ENCODE measurements at places on chromosomes 1 and 21.

GRCh38 chr1:248828845-248829244 is 3.1 kb upstream of the SH3BP5L start:
- no peak for DNase-seq

- DNase-seq, result no peak
Measured at GRCh38 chr1:30730346-30731108, 7.1 kb upstream of the MATN1 start.

DNA sequence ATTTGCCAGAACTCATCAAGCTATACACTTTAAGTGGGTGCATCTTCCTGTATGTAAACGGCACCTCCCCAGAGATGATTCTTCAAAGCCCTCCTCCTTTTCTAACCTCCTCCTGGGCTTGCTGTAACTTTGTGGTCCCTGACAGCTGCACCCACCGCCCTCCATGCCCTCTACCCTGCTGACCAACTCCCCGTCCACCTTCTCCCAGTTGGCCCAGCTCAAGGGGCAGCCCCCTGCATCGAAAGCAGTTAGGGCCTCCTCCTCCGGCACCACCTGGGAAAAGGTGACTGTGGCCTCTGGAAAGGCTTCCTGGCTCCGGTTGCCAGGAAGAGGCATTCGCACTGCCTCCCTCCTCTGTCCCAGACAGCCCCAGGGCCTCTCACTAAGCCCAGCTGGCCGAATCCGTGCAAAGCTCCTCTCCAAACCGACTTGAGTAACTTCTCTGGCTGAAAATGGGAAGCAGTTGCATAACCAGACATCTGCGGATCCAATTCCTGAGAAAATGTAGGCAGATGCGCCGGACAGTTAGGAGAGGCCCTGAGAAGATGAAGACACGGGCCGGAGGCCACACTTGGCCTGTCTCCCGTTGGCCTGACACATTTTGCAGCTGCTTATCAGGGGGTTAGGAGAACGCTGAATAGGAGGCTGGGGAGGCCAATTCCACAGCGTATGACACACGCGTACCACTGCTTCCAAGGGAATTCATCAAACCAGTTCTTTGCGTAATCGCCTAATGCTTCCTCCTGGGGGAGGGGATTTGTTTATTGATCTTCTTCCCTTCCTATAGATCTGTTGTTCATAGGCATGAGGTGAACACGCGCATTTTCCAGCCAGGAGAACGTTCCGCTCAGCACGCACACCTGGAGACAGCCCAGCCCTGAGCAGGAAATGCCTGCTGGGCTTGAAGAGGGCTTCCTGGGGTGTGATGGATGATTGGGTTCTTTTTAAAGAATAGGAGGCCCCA is 48.7 kb upstream of the COL6A2 start:
- no peak for DNase-seq

GRCh38 chr21:30881480-30881879 is at the start of gene KRTAP11-1:
Gene KRTAP11-1 (minus strand): TSS chr21:30881580. CDS start chr21:30881524, 56 bp downstream.
- DNase-seq, result no peak

GRCh38 chr1:208681878-208682663 is 437.9 kb upstream of the PLXNA2 start:
- no peak for DNase-seq

DNA sequence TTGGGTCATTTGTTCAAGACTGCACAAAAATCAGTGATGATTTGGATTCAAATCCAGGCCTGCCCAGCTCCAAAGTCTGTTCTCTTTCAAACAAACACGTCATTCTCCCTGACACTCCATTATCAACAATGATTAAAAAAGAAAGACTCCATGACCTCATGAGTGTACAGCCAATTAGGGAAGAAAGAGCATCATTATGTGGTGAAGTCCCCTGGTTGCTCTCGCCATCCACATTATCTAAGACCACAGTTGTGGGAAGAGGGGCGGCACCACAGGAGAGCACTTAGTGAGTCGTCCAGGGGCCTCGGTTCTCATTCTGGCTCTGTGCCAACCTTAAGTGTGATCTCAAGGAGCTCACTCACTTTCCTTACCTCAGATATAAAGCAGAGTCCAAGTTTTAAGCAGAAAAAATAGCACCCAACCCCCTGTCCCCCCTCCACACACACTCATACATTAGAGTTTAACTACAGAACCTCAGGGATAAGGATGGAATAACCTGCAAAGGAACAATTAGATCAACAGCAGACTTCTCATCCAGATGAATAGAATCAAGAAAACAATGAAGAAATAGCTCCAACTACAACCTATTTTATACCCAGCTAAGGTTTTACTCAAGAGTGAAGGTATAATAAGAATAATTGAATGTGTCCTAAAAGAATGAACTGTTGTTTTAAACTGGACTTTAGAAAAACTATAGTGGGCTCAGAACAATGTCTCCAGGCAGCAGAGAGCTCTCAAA is 47.8 kb downstream of the COL6A1 start:
- DNase-seq, result no peak

DNA sequence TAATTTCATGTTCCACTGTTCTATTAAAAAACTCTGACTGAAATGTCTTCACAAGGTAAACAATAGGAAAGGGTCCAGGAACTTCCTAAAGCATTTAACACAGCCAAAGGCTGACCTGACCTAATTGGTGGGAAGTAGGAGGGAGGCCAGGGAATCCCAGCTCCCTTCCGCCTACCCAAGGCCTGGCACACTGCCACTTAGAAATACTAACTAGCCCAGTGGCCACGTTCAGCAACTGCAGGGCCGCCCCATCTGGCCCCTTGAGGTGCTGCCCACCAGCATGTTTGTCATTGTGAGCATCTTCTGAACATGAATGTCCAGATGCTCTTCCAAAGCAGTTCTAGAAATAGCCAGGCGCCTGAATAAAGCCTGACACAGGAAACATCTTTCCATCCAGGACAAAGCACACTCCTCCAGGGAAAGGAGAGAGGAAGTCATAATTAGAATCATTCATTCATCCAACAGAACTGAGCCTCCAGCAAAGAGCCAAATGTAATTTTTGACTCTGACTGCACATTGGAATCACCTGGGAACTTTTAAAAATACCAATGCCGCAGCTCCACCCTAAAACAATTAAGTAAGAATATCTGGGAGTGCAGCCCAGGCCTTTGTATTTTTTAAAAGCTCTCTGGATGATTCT is 44.6 kb upstream of the BCL9 start:
- peak; percentile 60 for DNase-seq

DNA sequence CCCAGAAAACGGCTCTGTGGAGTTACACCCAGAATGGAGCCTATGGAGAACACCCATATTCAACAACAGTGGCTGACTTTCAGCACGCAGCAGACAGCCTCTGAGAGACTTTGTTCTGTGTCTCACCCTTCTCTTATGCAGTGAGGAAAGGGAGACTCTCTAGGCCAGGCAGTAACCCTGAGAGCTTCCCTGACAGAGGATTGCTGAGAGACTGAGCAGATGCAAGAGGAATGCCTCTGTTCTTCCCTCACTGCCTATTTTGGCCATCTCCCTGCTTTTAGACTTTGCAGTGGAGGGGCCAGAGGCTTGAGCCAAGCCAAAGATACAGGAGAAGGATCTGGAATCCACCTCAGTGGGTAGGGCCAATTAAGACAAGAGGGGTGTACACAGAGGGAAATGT is 41.8 kb upstream of the SLC16A1 start:
- DNase-seq, result no peak

- no peak for DNase-seq
Measured at GRCh38 chr1:115296981-115297380, 41.1 kb downstream of the NGF start.

- DNase-seq, result no peak
Measured at GRCh38 chr1:17658837-17659236, 96.3 kb upstream of the ACTL8 start.

DNA sequence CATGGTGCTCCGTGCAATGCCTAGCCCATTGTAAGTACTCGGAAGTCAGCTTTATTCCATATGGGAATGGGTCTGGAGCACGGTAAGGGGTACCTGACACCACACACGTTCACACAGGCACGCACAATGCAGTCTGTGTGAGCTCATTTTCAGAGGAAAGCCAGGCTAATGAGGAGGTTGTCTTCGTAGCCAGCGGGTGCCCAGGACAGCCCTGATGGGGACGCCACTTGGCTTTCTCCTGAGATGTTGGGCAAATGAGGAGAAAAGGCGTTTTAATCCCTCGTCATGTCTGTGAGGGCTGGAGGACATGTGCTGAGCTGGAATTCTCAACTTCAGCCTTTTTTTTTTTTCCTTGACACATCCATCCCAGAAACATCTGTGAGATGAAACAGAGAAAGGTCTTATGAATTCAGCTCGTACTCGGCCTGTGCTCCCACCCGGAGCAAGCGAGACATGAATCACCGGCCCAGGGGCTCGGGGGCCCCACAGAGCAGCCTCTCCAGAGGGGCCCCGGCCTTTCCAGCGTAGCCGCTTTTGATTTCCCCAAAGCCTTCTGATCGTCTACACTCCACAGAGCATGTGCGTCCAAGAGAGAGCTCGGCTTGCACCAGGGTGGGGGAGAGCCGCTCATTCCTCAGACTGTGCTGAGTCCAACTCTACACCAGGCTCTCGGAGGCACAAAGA is 125.1 kb downstream of the EPHB2 start:
- no peak for DNase-seq

DNA sequence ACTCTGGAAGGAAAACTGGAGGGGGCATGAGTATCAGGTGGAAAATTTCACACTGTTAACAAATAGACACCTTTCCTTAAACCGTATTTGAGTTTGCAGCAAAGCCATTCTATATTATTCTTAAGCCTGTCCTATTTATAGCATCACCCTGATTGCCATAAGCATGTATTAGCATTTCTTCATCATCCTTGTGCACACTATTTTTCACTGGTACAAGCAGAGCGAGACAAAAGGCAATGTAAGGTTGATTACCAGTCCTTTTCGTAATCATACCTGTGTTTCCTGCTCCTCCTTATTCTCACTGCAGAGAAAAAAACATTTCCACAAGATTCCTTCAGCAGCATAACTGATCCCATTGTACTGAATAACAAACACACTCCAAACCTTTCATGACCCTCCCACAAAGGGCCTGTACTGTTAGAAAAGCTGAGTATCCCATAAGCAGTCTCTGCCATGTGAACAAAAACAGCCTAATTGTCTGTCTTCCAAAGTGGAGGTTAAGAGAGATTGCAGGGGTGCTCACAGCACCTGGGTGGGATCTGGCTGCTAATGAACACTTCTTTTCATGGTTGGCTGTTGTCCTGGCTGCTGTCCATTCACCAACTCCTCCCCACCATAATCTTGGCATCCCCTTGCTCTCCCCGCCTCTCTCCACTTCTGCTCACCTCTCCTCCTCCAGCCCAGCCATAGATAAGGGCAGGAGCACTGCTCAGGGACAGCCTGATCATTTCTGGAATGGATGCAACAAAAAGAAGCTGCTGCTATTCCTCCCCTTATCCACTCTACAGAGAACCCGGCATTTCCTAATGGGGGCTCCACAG is 30.4 kb downstream of the VTCN1 start:
- no peak for DNase-seq

DNA sequence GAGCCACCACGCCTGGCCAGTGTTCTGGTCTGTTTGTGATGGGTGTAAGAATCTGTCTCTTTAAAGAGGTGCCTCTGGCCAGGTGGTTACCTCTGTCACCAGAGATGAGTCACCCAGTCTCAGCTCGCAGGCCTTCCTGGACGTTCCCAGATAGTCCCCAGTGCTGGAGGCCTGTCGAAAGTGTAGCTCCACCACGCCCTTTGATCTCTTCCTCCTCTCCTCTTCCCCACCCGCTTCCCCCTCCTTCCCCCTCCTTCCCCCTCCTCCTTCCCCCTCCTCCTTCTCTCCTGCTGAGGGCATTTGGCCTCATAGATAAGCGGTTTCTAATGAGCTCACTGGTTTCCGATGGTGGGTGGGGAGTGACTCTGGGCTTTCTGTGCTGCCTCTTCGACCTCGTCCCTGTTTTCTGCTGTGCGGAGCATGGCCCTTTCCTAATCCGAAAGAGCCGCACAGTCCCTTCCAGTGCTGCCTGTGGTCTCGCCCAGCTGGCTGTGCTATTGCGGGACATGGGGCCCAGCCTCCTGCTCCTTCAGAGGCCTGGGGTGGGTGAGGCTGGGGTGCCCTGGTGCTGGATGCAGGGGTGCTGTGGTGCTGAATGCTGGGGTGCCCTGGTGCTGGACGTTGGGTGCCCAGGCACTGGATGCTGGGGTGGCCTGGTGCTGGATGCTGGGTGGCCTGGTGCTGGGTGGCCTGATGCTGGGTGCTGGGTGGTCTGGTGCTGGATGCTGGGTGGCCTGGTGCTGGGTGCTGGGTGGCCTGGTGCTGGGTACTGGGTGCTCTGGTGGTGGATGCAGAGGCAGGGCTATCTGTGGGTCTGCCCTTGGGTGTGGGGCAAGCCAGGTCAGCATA is 19.2 kb downstream of the AGPAT3 start:
- peak; percentile 95 for DNase-seq

- DNase-seq, result no peak
Measured at GRCh38 chr1:46533179-46533864, 18.1 kb downstream of the KNCN start.

- DNase-seq, result no peak
Measured at GRCh38 chr1:198620218-198620617, 18.6 kb upstream of the PTPRC start.

- no peak for DNase-seq
Measured at GRCh38 chr1:8022395-8023286, 3.5 kb downstream of the ERRFI1 start.

DNA sequence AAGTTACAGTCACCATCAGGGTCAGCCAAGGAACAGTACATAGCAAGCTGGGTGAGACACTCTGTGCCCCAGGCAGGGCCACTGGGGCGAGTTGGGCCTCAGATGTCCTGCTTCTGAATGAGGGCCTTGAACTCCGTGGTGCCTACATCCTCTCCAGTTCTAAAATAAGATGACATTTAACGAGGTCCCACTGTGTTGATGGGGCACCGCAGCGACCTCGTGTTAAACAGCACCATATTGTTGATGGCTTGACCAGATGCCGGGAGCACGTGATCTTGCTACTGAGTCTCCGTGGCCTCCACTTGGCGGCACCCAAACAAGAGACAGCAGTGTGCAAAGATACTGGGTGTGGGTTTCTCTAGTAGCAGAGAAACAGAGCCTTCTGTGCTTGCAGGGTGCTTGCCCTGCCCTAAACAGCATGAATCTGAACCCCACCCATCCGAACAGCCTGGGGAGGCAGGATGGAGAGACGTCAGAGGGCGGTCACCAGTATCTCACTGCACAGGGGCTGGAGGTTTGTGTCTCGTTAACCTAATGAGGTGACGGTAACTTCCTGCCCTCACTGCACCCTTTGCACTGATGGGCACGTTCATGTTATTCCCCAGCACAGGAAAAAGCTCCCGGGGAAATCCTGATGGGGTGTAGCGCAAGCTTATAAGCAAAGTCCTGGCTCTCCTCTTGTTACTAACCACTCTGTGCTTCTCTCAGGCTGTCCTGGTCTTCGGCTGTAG is 324.4 kb downstream of the AJAP1 start:
- DNase-seq, result no peak

- peak; percentile 86 for DNase-seq
Measured at GRCh38 chr1:40153073-40153770, 8.0 kb upstream of the RLF start.

DNA sequence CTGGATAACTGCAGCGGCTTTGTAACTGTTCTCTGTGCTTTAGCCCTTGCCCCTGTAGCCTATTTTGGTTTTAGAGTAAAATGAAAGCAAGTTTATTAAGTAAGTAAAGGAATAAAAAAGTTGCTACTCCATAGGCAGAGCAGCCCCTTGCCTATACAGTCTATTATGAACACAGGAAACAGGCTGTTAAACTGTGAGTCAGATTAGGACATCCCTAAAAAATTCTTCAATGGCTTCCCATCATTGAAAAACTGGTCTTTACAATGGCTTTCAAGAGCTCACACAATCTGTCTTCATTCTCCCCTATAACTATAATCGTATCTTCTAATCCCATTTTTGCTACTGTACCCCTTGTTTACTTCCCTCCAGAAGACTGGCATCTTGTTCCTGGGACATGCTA is 43.0 kb downstream of the ATG4C start:
- DNase-seq, result no peak
